Activated T-cell treated with anti-CD3 and anti-CD28 coated beads for 48 hours (primary cell): ENCODE measurements at places on chromosomes 11 and 22.

DNA sequence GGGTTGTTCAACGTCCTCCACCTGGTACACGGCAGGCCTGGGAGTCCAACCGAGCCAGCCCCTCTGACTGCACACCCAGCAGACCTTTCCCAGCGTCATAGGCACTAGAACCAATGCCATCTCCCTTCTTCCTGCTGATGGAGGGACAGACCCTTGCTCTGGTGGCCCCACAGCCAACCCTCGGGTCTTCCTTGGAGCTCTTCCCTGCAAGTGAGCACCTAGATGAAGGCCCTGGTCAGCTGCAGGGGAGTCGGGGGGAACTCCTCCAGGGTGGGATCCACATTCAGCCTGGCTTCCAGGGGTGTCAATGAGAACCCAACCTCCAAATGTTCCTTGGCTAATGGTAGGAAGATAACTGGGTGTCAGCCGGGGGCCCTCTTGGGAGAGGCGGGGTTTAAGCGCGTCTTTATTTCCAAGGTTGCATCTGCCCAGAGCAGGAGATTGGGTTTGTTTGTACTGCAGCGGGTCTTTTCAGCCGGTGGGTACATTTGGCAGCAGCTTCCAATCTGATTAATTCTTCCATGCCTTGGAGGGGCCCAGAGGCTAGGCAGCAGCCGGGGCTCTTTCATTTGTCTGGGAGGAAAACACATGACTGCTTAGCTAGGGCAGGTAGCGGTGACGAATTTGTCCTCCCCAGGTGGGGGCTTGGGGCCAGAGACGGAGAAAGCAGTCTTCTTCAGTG, 56.0 kb upstream of the SHISAL1 start:
- no peak for DNase-seq

GRCh38 chr11:77049026-77049425, 14.8 kb downstream of the B3GNT6 start:
- no peak for DNase-seq

- DNase-seq: no peak
These were observed 162.9 kb upstream of the POU2AF2 start for GRCh38 chr11:111082664-111083063.

GRCh38 chr11:70312401-70313357, 42.2 kb downstream of the PPFIA1 start:
- DNase-seq: no peak

GRCh38 chr11:41449483-41450050, 9.9 kb downstream of the LRRC4C start:
- DNase-seq: no peak
